ENCODE measurements at places on chromosomes 2 and 18.
A peak's percentile ranks its signal among the peaks of the same experiment; 100 is the strongest.

DNA sequence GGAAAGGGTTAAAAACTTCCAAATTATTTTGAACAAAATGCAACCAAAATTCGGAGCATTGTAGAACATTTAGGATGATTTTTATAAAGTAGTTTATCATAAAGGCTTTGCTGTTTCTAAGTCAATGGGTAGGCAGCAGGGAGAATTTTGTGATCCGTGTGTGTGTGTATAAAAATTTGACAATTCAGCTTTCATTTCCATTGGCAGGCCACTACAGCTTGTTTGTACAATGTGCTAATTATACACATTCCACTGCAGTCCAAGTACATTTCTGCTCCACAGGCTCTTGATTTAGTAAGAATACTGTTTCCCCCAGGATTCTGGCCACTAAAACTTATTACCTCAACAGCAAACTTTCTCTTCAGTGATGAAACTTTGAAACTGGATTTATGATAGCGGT is 71.8 kb upstream of the LTBP1 start:
- no peak for DNase-seq

- no peak for DNase-seq
These were observed 241.6 kb downstream of the HRH4 start for GRCh38 chr18:24702001-24702515.

DNA sequence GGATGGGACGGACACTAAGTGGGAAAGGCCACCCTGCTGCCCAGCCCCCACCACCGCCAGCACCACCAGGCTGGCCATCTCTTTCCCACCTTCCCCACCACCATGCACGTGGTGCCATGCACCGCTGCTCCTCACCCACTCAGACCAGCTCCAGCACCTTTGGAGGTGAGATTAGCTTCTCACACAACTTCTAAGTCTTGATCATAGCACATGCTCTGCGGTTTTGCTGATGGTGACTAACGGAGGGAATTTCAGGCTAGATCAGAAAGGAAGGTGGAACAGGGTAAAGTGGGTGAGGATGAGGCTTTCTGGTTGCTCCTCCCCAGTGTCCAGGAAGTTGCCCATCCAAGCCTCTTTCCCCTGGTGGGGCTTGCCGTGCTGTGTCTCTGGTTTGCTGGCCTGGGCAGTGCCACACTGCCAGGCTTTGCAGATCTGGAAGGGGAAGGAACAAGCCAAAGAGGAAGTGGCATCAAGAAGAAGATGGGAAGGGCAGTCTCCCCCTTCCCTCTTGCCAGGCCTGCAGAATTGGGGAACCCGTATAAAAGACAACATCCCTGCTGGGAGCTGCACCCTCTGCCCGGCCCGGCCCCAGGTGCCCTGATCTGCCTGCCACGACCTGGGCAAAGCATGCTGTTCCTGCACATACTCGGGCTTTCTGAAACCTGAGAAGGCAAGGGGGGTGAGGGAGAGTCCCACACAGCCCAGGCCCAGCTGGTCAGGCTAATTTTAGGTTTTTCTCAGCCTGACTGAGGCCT is 44.3 kb upstream of the CAB39 start:
- peak; percentile 59 for DNase-seq

DNA sequence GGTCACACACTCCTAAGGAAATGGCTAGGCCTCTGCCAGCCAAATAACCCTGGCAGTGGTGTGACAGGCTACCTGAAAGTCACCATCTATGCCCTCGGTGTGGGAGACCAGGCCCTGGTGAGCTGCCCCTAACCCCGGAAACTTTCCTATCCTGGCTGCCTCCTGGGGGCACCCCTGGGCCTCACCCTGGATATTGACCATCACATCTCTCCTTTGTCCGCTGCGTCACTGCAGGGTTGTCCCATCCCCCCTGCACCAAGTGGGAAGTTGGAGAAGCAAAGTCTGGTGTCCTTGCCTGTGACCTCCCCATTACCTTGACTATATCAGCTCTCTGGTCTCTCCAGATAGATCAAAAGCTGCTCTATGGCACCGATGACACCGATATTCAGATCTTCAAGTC is 18.8 kb downstream of the FER1L5 start:
- DNase-seq = no peak

DNA sequence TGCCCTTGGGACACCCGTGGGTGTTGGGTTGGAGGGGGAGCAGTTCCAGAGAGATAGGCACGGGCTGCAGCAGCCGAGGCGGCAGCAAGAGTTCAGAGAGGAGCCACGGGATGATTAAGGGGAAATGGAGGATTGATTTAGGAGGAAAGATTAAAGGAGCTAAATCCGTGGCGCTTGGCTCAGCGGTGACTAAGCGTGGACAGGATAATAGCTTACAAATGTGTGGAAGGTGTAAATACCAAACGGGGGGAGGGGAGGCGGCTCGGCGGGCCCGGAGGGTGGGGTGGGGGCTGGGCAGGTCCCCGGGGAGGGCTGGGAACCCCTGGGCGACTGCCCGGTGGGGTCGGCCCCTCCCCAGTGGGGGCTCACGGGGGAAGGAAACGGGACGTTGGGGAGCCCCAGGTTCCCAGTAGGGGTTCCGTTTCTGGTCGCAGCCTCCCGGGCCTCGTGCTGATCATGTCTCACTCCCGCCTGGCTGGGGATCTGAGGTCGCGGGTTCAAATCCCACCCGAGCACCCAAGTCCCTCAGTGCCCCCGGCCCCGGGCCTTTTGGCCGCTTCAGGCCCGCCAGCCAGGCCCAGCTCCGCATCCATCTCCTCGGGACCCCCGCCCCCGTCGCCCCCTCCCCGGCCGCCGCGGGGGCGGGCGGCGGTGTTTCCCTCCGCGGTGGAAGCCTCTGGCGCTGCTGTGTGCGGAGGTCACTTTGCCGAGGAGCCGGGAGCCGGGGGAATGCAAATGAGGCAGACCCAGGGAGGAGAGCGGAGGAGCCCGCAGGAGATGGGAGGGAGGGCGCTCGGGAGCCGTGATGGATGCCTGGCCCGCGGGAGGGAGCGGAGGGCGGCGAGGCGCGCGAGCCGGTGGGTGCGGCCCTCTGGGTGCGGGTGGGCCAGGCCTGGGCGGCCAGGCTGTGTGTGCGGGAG is 8.1 kb downstream of the ASIC4 start:
- no peak for DNase-seq

DNA sequence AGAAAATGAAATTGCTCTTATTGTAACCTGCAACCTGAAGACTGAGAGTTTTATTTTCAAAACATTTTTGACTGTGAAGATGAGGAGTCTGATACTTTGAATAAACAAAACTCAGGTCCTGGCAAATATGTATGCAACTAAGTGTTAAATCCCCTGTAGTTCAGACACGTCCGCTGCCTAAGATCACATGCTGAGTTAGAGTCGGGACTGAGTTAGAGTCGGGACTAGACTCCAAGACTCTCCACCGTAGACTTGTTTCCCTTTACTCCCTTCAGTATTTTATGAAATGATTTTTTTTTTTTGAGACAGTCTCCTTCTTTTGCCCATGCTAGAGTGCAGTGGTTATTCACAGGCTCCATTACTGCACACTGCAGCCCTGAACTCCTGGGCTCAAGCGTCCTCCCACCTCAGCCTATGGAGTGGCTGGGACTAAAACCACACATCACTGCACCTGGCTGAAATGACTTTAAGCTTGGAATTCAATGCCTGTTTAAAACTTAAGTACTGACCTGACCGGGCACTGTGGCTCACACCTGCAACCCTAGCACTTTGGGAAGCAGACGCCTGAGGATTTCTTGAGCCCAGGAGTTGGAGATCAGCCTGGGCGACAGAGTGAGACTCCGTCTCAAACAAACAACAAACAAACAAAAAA is 28.0 kb upstream of the PMAIP1 start:
- no peak for DNase-seq

DNA sequence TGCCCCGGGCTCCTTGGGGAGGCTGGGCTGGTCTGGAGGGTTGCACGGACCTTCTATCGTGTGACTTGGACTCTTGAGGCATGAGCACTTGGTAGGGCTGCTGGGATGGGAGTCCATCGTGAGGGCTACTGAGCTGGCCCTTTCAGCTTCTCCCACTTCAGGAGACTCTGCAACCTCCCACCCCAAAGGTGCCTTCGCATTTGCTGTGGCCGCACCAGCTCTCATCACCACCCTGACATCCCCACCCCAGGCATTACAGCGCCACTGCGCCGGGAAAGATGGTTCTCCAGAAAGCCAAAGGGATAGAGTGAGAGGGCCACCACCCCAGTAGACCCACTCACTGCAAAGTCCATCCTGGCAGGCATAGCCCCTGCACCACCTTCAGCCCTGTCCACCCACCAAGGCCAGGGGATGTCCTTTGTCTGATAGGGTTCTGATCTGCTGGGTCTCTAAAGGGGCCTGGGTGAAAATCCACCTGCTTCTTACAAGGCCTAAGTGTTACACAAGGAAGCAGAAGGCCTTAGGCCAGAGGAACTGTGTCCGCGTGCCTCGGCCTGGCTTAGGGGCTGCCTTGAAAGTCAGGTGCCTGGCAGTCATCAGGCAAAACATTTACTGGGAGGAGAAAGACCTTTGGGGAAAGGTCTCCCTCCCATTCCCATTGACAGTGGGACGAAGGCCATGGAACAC is 5.1 kb downstream of the EHD3 start:
- no peak for DNase-seq

GRCh38 chr18:57585421-57585820 is 1.1 kb downstream of the FECH start:
- no peak for DNase-seq

GRCh38 chr2:240555541-240556250 is 2.1 kb downstream of the ANKMY1 start:
- no peak for DNase-seq

DNA sequence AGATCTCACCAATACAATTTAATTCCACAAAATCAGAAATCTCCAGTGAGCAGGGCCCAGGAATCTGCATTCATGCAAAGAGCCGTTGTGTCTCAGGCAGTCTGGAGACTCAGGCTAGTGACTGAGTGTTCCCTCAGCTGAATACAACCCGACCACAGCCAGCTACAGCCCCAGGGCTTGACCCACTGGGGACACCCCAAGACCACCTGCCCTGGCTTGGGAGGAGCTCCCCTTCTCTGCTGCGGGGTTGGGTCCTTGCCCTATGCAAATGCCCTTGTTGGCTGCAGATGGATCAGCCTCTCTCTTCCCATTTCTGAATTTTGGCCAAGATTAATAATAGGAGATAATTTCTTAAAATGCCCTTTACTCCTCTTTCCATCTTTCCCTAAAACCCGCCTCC is 157.7 kb downstream of the TWIST2 start:
- no peak for DNase-seq

GRCh38 chr2:11342551-11343367 is 1.7 kb downstream of the ROCK2 start:
- no peak for DNase-seq

DNA sequence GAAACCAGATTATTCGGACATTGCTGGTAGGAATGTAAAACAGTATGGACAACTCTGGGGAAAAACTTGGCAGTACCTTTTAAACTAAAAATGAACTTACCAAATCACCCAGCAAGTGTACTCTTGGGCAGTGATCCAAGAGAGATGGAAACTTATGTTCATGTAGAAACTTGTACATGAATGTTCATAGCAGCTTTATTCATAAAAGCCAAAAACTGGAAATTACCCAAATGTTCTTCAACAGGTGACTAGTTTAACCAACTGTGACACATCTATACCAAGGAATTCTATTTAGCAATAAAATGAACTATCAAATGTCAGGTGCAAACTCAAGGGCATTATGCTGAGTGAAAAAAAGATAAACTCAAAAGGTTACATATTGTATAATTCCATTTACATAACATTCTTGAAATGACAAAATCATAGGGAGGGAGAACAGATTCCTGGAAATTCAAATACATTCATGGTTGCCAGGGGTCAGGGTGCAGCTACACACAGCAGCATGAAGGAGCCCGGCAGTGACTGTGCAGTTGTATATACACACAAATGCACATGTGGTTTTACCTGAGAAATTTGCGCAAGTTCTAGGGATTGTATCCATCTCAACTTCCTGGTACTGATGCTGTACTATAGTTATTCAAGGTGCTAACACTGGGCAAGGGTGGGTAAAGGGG is 3.5 kb upstream of the RNU4ATAC start:
- DNase-seq = peak; percentile 8

Measured in stimulated activated naive CD4-positive, alpha-beta T cell treated with Interleukin-2 at 50 U/mL for 16 hours (primary cell).